Right renal cortex interstitium (tissue), 3 donors: ENCODE measurements at places on chromosomes 16 and 17.

GRCh38 chr17:20774472-20775135 is 195.1 kb downstream of the CDRT15L2 start:
- no peak for DNase-seq

DNA sequence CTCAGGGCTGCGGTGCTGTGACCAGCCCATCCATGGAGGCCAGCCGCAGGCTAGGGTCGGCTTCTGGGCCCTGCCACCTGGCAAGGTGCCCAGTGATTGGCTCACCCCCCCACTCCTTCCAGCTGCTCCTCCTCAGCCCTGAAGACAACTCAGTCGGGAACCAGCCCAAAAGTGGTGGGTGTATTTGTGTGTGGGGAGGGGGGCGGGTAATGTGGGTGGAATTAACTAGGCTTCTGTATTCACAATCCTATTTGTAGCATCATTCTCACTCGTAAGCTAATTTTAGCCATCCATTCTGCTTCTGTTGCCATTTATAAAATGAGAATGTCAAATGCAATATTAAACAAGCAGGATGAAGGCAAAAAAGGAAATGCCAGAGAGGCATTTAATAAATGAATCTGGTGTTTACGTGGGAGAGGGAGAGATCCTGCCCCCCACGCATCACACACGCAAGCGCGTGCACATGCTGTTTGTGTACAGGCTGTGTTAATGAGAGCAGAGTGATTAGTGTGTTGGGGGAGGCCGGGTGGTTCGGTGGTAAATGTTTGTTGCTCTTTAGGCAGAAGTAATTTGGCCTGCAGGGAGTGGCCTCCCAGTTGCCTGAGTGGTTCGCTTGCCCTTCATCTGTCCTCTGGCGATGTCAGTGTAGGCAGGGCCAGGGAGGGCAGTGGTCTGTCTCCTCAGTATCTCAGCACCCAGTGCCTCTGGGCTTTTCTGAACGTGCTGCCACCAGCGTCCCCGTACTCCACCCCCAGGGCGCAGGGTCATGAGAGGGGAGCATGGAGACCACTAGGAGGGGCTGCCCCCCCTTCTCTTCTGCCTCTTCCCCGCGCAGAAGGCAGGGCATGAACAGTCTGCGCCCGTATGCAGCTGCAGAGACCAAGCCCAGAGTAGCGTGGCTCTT is 140.1 kb downstream of the CCDC182 start:
- DNase-seq = no peak

DNA sequence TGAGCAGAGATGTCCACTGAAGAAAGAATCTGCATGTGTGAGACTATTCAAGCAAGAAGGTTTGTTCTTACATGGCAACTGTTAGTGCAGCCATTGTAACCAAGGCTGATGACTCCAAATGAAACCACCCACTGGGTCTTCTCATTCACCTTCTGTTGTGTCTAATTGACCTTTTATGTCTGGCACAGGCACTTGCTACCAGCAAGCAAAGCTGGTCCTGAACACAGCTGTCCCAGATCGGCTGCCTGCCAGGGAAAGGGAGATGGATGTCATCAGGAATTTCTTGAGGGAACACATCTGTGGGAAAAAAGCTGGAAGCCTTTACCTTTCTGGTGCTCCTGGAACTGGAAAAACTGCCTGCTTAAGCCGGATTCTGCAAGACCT is 3.6 kb downstream of the CDC6 start:
- DNase-seq = no peak

DNA sequence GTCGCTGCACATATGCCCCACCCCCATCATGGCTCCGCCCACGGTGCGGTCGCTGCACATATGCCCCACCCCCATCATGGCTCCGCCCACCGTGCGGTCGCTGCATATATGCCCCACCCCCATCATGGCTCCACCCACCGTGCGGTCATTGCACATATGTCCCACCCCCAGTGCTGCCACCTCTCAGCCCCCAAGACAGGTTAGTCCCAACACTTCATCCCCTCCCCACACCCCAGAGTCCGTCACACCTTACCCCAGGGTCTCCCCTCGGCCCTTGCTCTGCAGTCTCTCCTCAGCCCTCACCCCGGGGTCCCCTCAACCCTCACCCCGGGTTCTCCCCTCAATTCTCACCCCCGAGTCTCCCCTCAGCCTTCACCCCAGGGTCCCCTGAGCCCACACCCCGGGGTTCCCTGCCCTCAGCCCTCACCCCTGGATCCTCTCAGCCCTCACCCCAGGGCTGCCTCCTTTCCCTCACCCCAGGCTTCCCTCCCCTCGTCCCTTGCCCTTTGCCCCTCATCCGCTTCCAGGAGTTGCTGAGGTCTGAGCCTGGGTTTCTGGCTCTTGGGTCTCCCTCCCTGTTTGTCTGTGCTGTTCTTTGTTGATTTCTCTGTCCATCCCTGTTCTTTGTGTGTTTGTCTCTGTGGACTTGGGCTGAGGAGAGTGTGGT is 25.6 kb downstream of the TPSG1 start:
- DNase-seq = no peak

GRCh38 chr17:77572851-77573250 is 385.7 kb upstream of the TNRC6C start:
- DNase-seq = no peak

DNA sequence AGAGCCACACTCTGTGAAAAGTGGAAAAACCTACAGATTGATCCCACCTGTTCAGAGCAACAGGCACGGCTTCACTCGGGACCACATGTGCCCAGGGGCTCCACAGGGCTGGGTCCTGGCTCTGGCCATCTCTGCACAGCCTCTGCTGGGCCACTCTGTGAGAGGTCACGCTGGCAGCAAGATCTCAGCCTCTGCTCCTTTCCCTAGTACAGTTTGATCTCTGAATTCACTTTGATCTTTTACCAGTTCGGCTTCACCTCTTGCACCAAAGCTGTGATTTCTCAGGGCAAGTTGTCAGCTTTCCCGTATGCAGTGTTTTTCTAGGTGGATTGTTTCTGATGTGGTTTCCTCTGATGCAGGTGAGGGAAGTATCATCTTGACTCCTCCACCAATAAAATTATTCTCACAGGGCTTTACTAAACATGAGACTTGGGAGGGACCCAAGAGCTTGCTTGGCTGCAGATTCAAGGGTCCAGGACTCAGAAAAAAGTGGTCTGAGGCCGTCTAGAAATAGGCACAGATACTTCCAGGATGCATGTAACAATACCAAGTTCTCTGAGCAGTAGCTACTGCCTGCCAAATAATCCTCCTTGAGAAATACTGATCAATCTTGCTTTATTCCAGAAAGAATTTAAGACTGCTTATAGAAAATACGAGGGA is 24.0 kb upstream of the ALDH3A1 start:
- no peak for DNase-seq

GRCh38 chr17:9356488-9356911 is 219.1 kb downstream of the STX8 start:
- no peak for DNase-seq

DNA sequence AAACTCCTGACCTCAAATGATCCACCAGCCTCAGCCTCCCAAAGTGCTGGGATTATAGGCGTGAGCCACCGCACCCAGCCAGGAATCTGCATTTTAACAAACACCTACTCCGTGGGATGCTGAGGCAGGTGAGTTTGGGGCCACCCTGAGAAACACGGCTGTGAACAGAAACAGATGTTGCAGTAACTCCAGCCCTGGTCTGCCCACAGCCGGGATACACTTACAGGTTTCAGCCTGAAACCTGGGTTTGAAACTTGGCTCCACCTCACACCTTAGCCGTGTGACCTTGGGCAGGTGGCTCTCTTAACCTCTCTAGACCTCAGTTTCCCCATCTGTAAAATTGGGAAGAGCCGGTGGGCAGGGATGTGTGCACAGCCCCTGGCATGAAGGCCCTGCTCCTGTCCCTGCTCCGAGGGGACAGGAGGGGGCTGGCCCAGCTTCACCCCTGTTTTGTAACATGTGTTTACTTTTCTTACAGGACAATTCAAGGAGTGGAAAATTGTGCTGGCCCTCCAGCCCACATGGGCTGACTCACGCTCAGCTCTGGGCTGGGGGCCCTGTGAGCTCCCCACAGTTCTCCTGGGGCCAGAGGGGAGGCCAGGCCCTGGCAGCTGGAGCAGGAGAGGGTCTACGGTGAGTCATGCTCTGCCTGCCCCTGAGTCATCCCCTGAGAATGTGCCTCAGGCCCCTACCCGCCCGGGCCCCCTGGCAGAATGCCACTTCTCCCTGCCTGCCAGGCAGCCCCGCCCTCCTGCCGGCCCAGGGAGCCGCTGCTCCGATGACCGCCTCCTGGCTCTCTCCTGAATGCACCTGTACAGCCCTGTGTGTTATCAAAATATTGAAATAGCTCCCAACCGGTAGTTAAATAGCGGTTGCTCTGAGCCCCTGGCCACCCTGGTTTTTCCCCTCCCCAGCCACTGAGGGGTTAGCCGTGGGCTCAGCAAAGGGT is 7.7 kb upstream of the PPL start:
- no peak for DNase-seq

GRCh38 chr16:12092544-12092921 is 116.0 kb downstream of the SNX29 start:
- DNase-seq = no peak

DNA sequence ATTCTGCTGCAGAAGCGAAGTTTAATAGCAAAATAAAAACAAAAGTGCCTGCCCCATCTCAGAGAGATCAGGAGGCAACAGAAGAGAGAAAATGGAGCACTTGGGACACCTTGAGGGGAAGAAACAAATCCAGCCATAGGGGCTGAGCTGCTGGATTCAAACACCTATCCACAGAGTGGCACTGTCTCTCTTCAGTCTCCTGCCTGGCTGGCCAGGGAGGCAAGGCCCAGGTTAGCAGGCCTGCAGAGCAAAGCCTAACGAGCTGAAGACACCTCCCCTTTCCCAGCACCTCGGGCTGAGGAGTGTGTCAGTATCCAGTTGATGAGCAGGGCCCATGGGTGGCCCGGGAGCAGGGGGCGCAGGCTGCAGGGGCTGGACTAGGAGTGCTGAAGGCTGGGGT is 8.8 kb upstream of the KRT31 start:
- DNase-seq = no peak

GRCh38 chr17:79843816-79844800 is 4.9 kb upstream of the CBX4 start:
- DNase-seq = no peak

DNA sequence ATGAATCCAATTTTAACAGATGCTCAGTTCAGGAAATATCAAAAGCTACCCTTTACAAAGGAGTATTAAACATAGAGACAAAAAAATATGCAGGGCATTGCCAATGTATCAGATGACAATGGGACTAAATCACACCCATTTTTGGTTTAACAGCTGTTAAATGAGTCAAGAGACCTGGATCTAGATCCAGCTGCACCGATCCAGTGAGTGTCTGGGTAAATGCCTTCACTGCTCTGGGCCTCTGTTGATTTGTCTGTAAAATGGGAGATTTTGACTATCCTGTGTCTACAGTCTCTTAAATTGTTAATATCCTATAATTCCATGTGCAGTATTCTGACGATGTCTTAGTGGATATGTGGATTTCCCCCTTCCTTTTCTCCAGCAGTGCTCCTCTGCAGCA is 16.4 kb downstream of the KRT23 start:
- no peak for DNase-seq

- no peak for DNase-seq
These were observed 4.1 kb upstream of the TMEM11 start for GRCh38 chr17:21218101-21218500.

GRCh38 chr16:30745082-30745481 is 3.1 kb upstream of the PHKG2 start:
- no peak for DNase-seq

- no peak for DNase-seq
These were observed 14.4 kb downstream of the LRRC37B start for GRCh38 chr17:32021615-32021955.

- DNase-seq = no peak
These were observed 26.5 kb downstream of the GJD3 start for GRCh38 chr17:40338058-40338457.
